ENCODE measurements at places on chromosomes 4 and X.

GRCh38 chrX:131778269-131779218, 234.7 kb downstream of the OR13H1 start:
- peak; percentile 70 for DNase-seq

DNA sequence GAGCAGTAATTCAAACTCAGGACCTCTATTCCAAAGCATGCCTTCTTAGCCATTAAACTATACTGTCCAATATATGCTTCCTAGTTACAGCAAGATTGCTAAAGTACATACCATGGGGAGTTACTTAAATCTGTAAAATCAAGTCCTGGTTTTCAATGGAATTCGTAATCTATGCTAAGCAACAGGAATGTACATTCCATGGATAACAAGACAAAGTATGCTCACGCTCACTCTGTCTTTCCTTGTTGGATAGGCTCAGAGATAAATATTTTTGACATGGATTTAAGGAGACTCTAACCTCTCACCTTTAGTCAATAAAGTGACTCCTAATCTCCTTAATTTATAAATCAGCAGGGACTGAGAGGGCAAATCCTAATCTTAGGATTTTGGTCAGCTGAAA, 47.3 kb upstream of the STK26 start:
- no peak for DNase-seq

GRCh38 chr4:116531870-116532269, 553.5 kb downstream of the TRAM1L1 start:
- no peak for DNase-seq

DNA sequence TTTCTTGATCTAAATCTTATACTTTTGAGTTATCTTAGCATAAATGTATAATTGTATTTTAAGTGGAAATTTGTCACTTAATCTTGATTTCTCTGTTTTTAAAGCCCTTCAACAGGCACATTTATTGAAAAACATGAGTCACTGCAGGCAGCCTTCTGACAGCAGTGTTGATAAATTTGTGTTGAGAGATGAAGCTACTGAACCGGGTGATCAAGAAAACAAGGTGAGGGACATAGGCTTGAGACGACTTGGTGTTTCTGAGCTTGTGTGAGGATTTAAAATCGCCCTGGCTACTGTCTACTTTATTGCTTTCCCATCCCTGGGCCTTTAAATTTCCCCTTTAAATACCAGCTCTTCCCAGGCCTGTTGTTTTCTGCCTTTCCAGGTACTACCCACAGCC, 55.7 kb downstream of the HTT start:
- no peak for DNase-seq

GRCh38 chrX:130075777-130076176, 34.5 kb downstream of the ELF4 start:
- DNase-seq = no peak

DNA sequence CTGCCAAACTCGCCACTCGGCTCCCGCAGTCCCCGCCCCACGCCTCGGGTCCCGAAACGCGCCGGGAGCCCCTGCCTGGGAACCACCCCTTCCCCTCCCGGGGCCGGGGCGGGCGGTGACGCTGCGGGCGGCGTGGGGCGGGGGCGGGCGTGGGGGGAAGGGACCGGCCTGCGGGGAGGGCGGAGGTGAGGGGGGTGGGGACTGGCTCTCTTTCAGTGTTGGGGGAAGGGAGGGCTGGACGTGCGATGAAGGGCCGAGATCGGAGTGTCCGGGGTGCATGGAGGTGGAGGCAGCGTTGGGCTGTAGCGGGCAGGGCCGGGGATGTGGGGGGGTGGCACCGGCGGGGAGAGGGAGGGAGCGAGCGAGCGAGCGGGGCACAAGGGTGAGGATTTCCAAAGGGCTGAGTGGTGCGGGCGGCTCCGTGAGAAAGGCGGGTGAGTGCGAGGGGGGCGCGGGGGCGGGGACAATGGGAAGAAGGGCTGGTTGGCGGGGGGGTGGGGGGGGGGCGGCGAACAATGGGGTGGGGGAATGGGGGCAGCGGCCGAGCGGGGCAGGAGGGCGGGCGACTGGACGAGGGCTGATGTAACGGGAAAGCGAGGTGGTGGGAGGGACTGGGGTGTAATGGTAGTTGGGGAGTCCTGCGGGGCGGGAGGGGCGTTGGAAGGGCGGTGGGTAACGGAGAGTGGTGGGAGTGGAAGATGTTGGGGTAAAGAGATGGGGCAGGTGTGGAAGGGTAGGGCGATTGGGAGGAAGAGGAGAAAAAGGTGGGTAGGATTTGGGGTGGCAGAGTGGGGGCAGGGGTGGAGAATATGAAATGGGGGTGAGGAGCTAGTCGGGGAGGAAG, 578 bp downstream of the DCUN1D4 start:
- DNase-seq = peak; percentile 74

- no peak for DNase-seq
Observed at GRCh38 chr4:86657910-86658309, 63.8 kb downstream of the PTPN13 start.

DNA sequence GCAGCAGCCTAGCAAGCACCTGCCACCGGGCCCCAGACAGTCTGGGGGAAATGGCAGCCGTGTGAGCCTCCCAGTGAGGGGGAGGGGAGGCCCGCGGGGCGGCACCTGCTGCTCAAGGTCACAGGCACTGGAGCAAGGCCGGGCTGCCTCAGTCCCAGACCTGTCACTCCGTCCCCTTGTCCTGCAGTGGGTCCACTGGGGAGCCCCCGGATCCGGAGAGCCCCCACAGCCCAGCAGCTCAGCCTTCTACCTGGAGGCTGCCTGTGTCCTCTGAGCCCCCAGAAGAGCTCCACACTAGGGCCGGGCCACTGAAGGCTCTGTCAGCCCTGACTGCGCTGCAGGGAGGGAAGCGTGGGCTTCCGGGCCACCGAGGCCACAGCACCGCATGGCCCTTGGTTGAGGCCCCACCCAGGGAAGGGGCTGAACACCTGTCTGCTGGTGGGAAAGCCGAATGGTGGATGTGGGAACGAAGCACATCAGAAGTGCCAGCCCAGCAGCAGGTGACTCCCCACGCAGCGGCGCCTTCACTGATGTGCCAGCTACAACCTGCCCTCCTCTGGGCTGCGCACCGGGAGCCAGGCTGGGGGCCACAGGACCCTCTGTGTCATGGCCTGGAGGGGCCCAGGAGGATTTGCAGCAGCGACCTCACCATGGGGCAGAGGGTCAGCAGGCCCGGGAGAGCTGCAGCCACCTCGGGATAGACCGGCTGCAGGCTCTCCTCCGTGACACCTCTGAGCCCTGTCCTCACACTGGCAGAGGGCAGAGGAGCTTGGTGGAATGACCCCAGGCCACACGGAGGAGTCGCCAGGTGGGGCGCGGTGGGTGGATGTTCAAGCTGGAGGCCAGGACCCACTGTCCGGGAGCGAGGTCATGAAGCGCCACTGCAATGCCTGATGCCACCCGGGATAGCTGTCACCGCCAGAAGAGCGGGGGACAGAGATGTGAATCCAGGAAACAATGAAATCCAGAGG, 35.0 kb upstream of the MXD4 start:
- DNase-seq = peak; percentile 82

DNA sequence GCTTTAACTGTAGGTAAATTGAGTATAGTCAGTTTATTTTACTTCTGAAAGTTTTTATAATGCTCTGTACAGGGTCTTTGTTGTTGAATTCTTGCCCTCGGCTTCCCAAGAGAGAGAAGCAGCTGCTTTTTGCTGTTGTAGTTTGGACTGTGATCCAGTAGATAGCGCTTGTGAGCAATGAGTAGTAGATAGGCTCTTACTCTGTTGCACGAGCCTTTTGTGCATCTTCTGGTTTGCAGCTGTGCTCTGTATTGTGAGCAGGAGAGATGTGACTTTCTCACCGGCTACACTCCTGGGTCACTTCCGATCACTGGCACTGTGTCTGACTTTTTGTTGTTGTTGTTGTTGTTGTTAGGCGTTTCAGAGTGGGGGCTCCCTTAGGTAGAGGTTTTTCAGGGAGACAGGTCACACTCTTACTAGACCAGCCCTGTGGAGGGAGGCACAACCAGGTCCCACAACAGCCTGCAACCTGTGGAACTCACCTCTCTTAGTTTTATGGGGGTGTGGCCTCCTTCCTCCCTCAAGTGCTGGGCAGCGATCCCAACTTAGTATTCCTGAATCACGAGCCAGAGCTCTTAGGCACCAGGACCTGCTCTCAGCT, 822.1 kb upstream of the GALNTL6 start:
- DNase-seq = peak; percentile 66

- no peak for DNase-seq
Observed at GRCh38 chr4:152577708-152578396, 42.0 kb upstream of the FBXW7 start.

DNA sequence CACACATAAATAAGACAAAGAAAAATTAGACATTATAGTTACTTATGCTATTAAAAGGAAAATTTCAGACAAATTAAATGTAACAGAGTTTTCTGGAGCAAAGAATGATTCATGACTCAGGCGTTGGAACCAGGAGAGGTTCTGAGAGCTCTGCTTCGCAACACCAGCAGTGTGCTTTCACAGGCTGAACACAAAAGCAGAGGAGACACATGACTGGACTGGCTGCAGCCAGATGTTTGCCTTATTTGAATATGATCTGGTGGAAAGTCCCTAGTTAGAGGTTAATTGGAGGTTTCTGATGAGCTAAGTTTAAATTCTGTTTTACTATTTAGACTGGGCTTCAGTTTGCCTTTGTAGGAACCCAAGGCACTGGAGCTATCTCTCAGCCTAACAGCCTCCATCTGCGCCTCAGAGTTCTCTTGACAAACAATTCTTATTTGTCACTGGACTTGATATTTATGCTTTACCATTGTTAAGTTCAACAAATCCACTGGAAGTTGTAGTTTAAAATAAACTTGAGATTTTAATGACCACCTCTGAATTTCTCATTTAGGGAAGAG, 16.2 kb downstream of the BOD1L1 start:
- no peak for DNase-seq

- DNase-seq = no peak
Observed at GRCh38 chrX:15405846-15406245, 21.6 kb upstream of the VEGFD start.

GRCh38 chrX:69388526-69388925, 115.6 kb upstream of the NALF2 start:
- DNase-seq = no peak

DNA sequence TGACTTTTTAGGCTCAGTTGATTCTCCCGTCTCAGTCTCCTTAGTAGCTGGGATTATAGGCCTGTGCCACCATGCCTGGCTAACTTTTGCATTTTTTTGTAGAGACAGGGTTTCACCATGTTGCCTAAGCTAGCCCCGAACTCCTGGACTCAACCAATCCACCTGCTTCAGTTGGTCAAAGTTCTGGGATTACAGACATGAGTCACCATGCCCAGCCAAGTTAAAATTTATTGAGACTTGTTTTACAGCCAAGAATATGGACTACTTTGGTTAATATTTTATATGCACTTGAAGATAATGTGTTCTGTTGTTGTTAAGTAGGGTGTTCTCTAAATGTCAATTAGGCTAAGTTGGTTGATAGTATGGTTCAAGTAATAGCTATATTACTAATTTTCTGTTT, 58.7 kb downstream of the CYTL1 start:
- no peak for DNase-seq

GRCh38 chrX:30302956-30303355, 6.2 kb downstream of the NR0B1 start:
- DNase-seq = no peak

- no peak for DNase-seq
Observed at GRCh38 chrX:13983734-13984133, 46.0 kb downstream of the GEMIN8 start.

GRCh38 chr4:184096561-184097240, 121.0 kb downstream of the ENPP6 start:
- no peak for DNase-seq

- no peak for DNase-seq
Observed at GRCh38 chr4:61911313-61911756, 711.2 kb downstream of the ADGRL3 start.

- no peak for DNase-seq
Observed at GRCh38 chrX:40179283-40179682, 81.5 kb upstream of the BCOR start.

DNA sequence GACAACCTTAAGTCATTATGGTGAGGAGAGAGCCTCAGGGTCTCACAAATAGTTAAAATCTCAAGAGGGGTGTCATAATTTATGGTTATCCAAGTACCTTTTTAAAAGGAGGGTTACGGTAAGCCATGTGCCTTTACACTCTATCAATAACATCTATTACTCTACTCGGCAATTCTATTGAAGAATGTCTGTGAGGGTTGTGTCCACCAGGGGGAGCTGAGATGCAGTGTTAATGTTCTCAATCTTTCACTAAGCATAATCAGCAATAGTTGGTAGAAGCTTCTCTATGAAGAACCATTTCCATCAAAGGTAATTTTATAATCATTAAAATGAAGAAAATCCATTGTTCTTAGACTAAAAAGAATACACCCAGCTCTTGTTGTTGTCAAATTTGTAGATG, 457.4 kb downstream of the CENPC start:
- DNase-seq = peak; percentile 69

- DNase-seq = no peak
Observed at GRCh38 chrX:98338544-98338943, 1454.8 kb downstream of the RPA4 start.

DNA sequence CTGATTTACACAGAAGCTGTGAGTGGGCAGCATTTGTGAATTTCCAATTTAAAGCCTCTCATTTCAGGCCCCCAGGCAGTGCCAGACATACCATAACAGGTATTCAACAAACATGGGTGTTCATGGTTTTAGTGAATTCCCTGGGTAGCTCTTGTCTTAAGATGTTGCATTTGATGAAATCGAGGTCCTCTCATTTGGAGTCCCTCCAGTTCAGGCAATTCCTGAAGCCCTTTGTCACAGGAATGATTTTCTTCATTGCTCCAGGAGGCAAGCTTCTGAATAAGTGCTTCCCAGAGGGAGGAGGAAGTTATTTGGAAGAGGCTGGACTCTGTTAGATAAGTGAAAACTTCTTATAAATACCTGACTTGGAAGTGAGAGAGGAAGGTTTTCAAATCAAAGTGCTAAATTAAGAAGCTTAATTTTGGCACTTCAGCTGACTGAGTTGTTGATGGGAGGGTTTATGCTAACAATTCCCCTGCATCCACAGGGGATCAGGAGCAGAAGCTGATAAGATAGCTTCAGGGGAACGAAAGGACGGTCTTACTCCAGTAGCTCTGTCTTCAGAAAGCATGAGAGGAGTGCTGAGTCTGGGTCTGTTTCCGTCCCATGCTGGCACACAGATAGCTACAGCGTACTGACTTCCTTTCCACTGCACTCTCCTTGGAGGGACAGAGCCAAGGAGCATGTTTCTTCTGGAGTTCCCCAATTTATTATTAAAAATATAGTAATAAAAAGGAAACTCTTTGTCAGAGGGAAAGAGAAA, 543.1 kb downstream of the GBA3 start:
- DNase-seq = no peak

DNA sequence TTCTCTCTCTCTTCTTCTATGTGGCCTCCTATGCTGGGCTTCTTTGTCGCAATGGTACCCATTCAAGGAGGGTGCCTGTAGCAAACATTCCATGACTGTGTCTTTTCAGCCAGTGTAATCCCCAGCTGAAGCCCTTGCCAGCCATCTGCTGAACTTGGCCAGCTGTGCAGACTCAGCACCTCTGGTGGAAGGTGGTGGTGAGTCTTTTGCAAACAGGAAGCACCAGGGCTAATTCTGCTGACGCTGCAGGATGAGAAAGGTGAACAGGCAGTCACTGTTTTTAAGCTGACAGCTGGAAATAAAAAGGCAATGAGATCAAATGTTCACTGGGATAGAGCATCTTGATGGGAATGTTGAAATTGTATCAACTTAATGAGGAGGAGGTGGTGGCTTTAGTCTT, 298.7 kb upstream of the CLNK start:
- DNase-seq = no peak

- no peak for DNase-seq
Observed at GRCh38 chrX:22758807-22759481, 240.8 kb upstream of the DDX53 start.
